ENCODE measurements at places on chromosomes 5 and 9. TPM values are rescaled to one million over a fixed set of nuclear protein-coding genes. Genes with fewer than 3 reads are reported as not detected.

SHROOM1 gene
- total RNA-seq: 7.3 TPM

G3BP1 gene
- total RNA-seq: 233 TPM

IRGM gene
- not detected for total RNA-seq

ZCCHC10 gene
- total RNA-seq: 15.6 TPM

NMUR2 gene
- total RNA-seq: not detected

HMMR gene
- 46.7 TPM for total RNA-seq

HMCN2 gene
- 0.15 TPM for total RNA-seq

GDA gene
- total RNA-seq: not detected

FAM200C gene
- 6.5 TPM for total RNA-seq

SLC36A3 gene
- total RNA-seq: not detected

LRRC19 gene
- not detected for total RNA-seq

SHOC1 gene
- not detected for total RNA-seq

IFNA13 gene
- not detected for total RNA-seq

SLC6A3 gene
- not detected for total RNA-seq

PCDHGB2 gene
- total RNA-seq: 0.65 TPM

LCN15 gene
- total RNA-seq: not detected

IL4 gene
- not detected for total RNA-seq

KIF3A gene
- 14.7 TPM for total RNA-seq

WDR31 gene
- 0.46 TPM for total RNA-seq

OR1J2 gene
- total RNA-seq: not detected

ZER1 gene
- total RNA-seq: 13.4 TPM

HAND1 gene
- total RNA-seq: not detected

RNF183 gene
- total RNA-seq: not detected

PCDHA1 gene
- total RNA-seq: 0.32 TPM

MEIKIN gene
- total RNA-seq: not detected

GPR151 gene
- not detected for total RNA-seq

DMRTA1 gene
- 0.32 TPM for total RNA-seq

TMED9 gene
- 215 TPM for total RNA-seq

PKD2L2 gene
- total RNA-seq: not detected

PCDHGA10 gene
- 2.3 TPM for total RNA-seq

PHYHD1 gene
- total RNA-seq: not detected

FABP6 gene
- total RNA-seq: not detected

MLANA gene
- total RNA-seq: not detected

FUT7 gene
- total RNA-seq: not detected

IFNA21 gene
- total RNA-seq: not detected

CDH12 gene
- total RNA-seq: not detected

RMRP gene
- total RNA-seq: 20,786 TPM

GCNT1 gene
- total RNA-seq: 55.2 TPM

PCDHB6 gene
- total RNA-seq: not detected
